Stimulated activated effector memory CD8-positive, alpha-beta T cell treated with anti-CD3 and anti-CD28 coated beads, Interleukin-12 subunit alpha, Interleukin-12 subunit beta, amount 100 ng/mL, for 72 hours (primary cell): ENCODE measurements at places on chromosomes 12 and 14.
A peak's percentile ranks its signal among the peaks of the same experiment; 100 is the strongest.

- DNase-seq = no peak
Observed at GRCh38 chr14:95515080-95515489, 1.4 kb downstream of the SYNE3 start.

DNA sequence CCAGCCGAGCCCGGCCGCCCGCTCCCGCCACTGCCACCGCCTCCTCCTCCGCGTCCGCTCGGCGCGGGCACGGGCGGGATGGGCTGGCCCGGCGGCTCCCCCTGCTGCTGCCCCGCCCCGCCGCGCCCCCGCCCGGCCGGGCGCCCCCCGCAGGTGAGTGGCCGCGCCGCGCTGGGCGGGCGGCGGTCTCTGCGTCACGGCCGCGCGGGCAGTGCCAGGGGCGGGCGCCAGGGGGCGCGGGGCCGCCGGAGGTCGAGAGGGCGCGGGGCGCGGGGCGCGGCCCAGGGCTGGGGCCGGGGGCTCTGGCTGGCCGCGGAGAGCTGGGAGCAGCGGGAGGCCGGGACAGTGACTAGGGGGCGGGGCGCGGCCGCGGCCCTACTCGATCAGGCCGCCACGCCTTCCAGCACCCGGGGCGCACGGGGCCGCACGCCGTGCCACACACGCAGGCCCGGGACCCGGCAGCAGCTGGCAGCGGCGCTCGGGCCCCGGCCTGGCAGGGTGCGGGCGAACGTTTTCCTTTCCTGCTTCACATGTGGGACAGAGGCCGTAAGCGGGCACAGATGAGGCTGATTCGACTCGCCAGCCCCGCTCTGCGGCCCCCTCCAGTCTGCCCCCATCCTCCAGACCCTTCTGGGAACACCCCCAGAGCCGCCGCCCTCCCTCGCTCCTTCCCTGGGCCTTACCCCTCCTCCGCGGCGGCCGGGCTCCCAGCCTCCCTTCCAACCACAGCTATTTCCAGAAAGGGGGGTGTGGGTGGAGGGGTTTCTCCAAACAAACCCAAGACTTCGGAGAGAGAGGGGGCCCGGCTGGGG, 2.4 kb upstream of the TNS2 start:
- peak; percentile 68 for DNase-seq

DNA sequence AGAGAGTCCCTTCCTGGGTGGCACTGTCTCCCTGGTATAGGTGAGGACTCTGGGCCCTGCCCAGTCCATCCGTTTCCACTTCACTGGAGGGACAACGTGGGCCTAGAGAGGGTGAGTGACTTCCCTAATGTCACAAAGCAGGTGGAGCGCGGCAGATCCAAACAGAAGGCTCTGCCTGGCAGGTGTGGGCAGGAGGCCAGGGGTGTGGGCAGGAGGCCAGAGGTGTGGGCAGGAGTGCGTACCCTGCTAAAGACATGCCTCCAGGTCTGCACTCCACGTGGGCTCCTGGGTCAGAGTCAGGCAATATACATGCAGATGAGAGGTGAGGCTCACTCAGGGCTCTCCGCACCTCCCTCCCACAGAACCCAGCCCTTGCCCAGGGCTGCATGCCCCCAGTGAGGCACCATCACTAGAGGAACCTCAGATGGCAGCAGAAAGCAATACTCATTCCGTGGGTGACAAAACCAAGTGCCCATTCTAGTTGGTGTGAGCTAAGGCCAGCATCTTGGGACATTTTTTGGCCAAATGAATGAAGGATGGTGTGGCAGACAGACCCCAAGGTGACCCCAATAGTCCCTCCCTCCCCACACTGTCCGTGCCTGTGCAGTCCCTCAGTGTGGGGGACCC, 271.6 kb upstream of the RTL1 start:
- no peak for DNase-seq

DNA sequence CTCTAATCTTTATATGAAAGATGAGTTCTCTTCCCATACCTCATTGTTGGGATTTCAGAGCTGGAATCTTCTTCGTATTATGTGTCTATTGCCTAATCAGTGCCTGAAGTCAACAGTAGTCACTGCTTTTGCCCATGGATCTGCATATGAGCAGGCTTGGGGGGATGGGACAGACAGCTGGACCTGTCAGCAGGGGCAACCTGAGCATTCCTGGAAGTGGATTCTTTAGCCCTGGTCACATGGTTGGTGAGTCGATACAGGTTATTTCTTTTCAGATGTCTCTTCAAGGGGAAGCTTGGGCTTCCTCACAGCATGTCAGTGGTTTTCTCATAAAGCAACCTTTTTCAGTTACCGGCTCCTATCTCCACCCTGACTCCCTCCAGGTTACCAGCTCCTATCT, 97.3 kb upstream of the RBM19 start:
- DNase-seq = no peak

- DNase-seq = no peak
Observed at GRCh38 chr12:113240395-113240794, 19.1 kb downstream of the TPCN1 start.

DNA sequence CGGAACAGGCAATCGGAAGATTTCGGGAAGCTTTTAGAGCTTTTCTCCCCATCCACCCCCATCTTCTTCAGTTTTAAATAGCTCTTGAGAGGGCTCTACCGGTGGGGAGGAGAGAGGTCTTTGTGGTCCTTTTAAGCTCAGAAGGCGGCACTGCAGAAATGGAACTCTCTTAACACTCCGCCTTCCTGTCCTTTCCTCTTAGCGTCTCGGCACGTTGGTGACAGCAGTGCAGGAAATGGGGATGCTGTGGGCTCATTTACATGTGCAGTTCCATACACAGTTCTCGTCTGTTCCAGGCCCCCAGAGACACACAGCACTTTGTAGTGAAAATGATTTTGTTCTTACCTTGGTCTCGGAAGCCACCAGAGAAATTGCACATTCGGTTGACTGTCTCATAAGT, 50.4 kb upstream of the RIN3 start:
- DNase-seq = no peak

DNA sequence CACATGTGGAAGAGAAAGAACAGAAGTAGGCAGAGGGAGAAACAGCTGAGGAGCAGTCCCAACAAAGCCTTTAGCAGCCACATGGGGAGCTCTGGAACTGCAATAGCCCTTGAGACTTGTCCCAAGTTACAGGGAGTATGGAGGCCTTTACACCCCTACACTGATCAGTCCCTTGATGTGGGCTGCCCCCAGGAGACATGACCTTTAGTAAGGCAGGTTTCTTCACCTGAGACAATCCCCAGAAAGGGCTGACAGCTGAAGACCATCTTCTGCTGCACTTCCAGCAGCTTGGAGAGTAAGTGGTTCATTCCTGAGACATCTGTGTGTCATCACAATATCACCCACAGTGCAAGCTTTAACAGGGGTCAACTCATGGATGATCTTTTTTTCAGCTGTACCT, 8.6 kb upstream of the SNAPC1 start:
- DNase-seq = no peak

DNA sequence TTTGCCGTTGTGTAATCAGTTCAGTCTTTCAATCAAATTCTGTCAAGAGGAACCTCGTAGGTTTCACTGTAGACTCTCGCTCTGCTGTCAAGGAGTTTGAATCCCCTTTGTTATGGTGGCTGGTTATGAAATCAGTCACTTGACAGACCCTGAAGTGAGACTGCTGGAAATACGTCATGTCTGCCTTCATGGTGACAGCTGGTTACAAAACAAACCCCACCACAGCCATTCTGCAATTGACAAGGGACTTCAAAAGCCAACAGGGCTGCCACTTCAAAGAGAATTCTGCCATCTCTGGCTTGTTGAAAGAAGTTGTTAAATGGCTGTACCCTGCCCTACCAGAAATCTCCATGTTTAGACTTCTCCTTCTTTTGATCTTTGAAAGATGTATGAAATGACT, 286.9 kb downstream of the ERC1 start:
- no peak for DNase-seq

DNA sequence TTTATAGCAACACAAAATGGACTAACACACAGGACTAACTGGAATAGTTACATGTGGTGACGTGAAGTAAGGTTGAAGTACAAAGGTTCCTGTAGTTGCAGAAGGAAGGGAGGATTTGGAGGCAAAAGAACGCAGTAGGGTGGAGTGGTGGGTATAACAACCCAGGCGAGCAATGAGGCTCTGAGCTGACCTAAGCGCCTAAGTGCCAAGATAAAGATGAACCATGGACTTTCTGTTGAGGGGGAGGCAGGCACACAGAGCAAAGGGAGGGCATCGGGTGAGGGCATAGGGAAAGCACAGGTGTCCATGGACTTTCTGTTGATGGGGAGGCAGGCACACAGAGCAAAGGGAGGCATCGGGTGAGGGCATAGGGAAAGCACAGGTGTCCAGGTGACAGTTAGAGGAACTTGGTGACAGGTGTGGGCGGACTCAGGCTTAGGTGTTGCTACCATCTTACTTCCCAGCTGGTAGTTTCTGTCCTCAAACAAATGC, 15.2 kb downstream of the SCNN1A start:
- no peak for DNase-seq

DNA sequence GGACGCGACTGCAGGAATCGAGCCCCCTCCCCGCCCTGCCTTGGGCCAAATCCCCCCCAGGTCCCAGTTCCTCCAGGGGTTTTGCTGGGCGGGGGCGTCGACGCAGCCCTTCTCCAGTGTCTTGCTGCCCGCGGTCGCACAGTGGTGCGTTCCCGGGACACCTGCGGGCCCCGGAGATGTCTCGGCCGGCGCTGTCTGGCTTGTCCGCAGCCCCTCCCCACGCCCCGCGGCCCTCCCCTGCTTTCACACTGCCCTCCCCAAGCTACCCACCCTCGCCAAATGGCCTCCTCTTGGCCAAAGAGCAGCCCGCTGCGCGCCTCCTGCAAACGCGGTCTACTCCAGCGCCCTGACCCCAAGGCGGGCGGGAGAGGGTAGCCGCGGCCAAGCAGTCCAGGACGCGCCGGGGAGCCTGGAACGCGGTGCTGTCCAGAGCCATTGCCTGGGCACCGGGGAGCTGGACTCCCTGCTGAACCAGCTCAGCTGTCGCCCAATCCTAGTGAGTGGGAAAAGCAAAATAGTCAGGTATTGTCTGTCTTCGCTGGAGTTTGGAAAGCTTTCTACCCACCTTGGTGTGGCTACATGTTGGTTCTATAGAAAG, 122.0 kb downstream of the AACS start:
- DNase-seq = no peak

DNA sequence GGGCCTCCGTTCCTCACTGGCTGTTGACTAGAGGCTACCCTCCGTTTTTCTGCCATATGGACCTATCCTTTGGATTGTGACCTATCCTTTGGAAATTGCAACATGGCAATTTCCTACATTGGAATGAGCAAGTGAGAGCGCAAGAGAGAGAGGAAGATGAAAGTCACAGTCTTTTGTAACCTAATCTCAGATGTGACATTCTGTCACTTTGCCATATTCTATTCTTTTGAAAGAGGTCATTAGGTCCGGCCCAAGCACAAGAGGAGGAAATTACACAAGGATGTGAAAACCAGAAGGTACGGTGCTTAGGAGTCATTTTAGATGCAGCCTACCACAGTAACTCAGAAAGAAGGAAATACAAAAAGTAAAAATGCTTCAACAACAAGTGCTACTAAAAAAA, 47.3 kb upstream of the SRP54 start:
- no peak for DNase-seq

GRCh38 chr12:65899241-65899640, 75.0 kb downstream of the HMGA2 start:
- no peak for DNase-seq

- peak; percentile 36 for DNase-seq
Observed at GRCh38 chr14:99691111-99691885, 7.2 kb downstream of the CYP46A1 start.

DNA sequence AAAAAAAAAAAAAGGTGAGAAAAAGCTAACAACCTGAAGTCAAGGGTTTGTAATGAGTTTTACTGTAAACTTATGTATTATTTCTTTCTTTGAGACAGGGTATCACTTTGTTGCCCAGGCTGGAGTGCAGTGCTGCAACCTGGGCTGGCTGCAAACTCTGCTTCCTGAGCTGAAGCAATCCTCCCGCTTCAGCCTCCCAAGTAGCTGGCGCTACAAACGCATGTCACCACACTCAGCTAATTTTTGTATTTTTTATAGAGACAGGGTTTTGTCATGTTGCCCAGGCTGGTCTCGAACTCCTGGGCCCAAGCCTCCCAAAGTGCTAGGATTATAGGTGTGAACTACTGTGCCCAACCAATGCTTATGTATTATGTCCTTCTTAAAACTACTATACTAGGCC, 9.2 kb downstream of the ATF7 start:
- no peak for DNase-seq

- DNase-seq = no peak
Observed at GRCh38 chr12:118098401-118098800, 5.4 kb downstream of the VSIG10 start.

DNA sequence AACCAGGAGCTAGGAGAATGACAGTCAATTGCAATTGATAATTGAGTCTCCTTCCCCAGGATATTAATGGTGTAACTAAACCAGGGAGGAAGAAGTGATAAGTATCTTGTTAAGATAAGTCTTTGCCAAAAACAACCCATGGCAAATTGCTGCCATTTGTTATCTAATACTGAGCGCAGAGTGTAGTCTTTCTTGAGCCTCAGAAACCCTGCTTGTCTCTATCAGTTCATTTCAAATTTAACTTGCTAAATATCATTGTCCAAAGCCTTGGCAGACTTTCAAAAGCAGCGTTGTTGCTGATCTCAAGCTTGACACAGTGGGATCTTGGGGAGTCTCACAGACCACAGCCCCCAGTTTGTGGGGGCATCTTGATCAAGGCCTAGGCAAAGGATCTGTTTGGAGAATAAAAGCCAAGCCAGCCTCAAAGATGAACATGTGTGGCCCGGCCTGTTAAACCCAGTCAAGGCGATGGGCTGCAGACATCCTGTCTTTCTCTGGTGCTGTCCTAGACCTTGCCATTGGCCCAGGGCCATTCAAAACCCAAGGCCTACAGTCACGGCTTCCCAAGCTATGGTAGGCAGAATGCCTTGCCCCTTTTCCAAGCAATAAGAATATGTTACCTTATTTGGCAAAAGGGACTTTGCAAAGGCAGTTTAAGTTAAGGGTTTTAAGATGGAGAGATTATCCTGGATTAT, 164.2 kb downstream of the CHST11 start:
- no peak for DNase-seq

GRCh38 chr14:53714495-53715192, 242.0 kb downstream of the BMP4 start:
- no peak for DNase-seq

DNA sequence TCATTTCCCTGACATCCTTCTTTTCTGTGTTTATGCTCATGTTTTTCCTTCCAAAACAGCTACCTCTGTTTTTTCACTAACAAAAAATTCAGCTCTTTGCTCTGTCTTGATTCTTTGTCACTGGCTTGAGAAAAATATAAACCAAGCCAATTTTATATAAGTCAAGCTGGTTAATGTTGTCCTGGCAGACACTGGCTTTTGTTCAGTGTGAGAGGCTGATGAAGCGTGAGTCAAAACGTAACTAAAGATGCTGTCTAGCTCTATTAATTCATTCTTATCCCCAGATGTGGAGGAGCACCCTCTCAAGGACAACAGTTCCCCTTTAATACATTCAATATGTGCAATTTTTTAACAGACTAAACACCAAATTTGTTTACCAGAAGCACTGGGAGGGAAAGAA, 15.8 kb downstream of the TSPAN8 start:
- DNase-seq = no peak

- DNase-seq = no peak
Observed at GRCh38 chr14:104222396-104223036, 84.1 kb downstream of the KIF26A start.
